ENCODE measurements at places on chromosomes 13 and 19.
A peak's percentile ranks its signal among the peaks of the same experiment; 100 is the strongest.

GRCh38 chr19:17333611-17334413, 843 bp downstream of the ANO8 start:
- peak; percentile 77 for DNase-seq

DNA sequence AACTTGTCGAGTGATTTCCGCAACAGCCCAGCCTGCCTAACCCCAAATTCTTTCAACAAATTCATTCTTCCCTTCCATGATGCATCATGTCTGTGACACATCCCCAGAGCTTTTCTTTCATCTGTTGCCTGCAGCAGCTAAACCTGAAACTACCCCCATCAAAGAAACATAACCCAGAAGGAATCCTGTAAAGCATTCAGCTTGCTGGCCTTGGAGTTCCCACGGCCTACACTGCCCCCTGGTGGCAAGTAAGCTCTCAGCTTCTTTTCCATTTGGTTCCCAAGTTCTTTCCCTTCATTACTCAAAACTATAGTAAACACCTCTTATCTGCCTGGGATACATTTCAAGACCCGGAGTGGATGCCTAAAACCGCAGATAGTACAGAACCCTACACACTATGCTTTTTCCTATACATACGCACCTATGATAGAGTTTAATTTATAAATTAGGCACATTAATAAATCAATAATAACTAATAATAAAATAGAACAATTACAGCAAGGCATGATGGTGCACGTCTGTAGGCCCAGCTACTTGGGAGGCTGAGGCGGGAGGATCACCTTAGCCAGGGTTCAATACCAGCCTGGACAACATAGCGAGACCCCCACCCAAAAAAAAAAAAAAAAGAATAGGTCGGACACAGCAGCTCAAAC, 7.4 kb downstream of the ETHE1 start:
- DNase-seq = no peak

DNA sequence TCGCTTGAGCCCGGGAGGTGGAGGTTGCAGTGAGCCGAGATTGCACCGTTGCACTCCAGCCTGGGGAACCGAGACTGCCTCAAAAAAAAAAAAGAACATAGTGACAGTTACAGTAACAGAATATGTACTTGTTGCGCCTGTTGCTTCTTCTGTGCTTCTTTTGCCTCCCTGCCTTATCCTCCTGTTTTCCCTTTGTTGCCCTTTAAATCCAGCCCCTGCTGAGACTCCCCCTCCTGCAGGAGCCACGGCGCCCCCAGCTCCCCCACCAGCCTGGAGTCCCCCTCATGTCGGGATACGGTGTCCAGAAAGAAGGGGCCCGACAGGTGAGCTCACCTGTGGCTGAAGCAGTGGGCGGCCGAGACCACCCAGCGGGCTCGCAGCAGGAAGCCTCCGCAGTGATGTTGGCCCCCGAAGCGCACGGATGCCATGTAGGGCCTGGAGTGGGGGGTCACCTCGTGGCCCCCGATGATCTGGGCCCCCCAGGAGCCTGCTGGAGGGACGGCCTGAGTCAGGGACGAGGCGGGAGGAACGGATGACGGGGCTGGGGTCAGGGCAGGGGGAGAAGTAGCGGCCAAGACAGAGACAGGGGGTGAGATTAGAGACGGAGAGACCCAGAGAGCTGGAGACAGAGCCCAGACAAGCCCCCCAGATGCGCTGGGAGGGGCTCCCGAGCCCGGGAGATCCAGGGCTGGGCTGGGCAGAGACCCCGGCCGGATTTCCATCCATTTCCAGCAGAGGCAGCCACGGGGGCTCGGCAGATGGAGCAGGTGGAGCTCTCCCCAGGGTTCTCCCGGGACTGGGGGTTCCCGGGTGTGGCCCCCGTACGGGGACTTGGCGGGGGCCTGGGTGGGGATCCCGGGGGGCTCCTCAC, 536 bp downstream of the PRSS57 start:
- no peak for DNase-seq

DNA sequence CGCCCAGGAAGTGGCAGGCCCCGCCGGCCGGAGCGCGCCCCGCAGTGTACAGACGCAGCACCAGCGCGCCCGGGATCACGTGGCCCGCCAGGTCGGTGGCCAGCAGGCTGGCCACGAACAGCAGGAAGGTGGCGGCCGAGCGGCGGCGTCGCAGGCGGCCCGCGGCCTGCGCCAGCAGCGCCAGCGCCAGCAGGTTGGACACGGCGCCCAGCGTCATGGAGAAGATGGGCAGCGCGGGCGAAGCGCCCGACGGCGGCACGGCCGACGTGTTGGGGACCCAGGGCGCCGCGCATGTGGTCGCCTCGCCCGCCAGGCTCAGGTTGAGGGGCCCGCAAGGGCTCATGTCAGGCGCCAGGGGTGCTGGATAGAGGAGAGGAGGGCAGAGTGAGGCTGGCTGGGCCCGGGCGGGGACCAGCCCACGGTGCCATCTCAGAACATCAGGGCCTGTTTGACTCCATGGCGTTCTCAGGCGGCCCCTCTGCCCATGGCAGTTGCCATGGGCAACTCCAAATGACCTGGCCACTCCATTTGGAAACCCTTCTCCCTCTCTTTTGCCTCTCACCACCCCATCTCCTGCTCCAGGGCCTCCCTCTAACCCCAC, 1.1 kb downstream of the PTGER1 start:
- DNase-seq = no peak

DNA sequence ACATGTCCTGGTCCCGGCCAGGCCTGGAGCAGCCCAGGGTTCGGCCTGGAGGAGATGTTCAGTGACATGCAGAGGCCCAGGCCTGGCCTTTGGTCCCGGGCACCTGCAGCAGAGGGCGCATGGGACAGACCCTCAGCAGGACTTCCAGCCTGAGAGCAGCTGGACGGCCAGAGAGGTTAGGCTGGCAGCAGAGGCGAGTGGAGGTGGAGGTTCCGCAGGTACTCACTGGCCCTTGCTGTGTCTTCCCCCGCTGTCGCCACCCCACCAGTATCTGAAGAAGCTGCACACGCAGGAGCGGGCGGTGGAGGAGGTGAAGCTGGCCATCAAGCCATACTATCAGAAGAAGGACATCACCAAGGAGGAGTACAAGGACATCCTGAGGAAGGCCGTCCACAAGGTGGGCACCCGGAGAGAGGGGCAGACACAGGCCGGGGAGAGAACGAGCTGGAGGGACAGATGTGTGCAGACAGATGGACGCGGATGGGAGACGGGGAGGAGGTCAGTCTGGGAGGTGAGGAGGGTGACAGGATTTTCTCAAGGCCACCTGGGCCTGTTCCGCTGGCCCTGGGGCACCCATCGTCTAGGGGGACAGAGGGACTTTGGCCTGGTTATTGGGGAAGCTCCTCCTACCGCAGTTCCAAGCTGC, 8.0 kb downstream of the IRF3 start:
- no peak for DNase-seq

DNA sequence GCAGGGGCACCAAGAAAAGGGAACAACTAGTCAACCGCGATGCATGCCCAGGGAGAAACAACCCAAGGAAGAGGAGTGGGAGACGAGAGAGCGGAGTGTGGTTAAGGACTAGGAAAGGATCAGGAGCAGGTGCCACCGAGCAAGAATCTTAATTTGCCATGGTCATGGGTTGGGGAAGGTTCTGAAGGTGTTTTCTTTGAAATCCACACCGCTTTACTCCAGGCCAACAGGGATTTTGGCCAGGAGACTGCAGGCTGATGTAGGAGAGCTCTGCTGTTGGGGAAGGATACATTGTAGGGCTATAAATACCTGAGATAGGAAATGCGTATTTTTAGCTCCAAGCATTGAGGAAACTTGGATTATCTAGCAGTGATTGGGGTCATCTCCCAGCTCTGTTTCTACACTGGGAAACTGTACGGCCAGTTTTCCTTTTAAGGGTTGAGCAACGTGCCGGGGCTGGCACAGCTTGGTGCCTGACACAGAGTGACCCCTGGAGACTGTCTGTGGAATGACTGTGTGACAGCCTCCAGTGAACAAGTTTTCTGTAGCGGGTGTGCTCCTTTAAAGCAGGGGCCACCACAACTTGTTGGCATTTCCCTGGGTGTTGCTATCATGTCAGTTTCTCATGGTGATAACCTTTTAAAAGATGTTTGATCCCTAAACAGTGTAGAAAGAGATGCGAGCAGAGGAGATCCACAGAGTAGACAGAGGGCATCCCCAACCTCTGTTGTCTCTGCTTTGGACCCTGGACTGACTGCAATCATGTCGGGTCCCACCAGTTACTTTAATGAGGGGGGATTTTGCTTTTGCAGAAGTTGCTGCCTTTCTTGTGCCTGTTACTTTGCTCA, 34.3 kb downstream of the ZNF536 start:
- no peak for DNase-seq

DNA sequence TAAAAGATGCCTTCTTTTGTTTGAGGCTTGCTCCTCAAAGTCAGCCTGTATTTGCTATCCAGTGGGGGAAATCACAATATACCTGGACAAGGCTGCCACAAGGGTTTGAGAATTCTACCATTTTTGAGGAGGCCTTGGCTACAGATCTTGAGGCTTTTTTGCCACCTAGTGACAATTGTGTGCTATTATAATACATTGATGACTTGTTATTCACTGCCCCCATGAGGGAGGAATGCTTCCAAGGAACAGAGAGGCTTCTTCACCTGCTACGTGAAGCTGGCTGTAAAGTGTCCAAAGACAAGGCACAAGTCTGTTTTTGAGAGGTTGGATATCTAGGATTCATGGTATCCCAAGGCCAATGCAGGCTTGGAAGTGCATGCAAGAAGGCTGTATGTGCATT, 72.5 kb downstream of the ZNF708 start:
- no peak for DNase-seq

DNA sequence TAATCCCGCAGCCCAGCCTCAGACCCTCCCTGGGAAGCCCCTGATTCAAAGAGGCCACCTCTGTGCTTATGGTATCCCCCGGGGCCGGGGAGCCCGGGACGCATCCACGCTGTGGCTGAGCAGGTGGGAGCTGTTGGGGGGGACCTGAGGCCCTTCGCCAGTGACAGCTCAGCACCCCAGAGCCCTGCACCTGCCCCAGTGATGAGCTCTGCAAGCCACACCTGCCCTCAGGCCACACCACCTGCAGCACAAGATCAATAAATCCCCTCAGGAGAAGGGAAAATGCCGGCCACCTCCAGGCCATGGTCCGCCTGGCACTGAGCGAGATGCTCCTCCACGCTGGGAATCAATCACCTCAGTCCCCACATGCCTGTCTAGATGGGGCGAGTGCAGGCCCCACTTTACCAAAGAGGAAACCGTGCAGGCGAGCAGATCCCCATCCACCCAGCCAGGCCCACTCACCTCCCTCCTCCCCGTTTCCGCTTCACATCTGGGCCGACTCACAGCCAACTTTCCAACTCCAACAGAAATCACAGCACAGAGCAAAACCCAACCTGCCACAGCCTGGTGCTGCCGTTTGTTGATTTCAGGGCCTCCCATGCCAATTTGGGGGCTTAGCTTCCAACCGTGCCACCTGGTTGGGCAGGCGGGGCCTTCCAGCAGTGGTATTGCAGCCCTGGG, 12.8 kb downstream of the MOB3A start:
- peak; percentile 49 for DNase-seq

- DNase-seq = no peak
Measured at GRCh38 chr13:79387853-79388252, 18.2 kb downstream of the RBM26 start.

DNA sequence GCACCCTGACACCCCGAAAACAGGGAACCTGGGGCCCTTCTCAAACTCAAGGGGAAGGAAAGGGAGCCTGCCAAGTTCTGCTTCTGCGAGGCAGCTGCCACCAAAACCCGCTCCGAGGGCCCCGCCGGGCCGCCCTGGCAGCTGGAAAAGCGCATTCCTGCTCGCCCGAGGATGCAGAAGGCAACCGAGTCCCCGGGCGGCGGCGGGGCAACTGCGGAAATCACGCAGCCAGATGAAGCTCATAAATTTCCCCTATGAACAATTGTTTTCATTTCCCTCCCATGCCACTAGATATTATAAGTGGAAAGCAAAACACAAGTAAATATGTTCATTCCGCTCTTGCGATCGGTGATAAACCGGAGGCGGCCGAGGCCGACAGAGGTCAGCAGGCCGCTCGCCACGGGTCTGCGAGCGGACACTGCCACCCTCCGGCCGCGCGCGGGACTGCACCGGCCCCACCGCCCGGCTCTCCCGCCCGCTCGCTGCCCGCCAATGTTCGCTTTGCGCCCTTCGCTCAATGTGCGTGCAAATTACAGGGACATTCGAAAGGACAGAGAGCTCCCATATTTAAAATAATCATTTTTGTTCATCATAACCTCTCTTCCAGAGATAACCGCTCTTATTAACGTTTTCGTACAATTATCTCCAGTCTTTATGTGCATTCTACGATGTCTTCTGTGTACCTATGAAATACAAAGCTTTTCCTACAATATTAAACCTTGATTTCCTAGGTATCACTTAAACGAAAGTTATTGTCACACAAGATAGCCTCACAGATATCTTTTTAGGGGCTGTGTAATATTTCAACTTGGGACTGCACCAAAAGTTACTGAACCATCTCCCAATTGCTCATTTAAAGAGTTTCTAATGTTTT, 120.8 kb upstream of the ZNF507 start:
- peak; percentile 38 for DNase-seq

- DNase-seq = peak; percentile 42
Measured at GRCh38 chr19:49614096-49614833, 23.3 kb downstream of the PRR12 start.

- no peak for DNase-seq
Measured at GRCh38 chr13:109381546-109382180, 404.7 kb downstream of the IRS2 start.

DNA sequence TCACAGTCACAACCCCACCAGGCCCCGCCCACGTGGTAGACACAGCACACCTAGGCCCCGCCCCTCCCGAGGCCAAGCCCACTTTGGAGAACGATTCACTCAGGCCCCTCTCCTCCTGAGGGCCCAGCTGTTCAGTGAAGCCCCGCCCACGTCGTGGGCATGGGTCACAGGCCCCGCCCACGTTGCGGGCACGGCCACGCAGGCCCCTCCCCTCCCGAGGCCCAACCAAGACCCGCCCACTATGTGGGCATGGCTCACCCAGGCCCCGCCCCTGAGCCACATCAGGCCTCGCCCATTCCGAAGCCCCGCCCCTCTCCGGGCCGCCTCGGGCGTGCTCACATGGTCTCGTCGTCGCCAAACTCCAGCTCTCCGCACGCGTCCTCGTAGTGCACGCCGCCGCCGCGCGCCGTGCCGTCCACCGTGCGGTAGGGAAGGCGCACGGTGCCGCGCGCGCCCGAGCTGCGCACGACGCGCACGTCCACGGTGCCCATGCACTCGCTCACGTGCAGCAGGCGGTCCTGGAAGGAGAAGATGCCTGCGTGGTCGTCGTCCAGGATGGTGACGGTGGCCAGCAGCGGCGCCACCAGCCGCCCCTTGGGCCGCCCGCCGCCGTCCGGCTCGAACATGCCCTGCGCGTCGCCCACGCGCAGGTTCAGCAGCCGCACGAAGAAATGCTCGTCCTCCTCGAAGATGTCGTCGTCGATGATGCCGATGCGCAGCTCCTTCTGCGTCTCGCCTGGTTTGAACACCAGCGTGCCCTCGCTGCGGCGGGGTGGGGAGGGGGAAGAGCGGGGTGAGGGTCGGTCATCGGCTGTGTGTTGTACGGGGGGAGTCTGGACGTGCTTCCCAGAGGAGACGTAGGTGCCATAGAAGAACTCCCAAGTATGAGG, 24.0 kb downstream of the SLC8A2 start:
- peak; percentile 50 for DNase-seq

Data from stimulated activated CD8-positive, alpha-beta memory T cell treated with anti-CD3 and anti-CD28 coated beads, Interleukin-15, amount 100 ng/mL, for 48 hours (primary cell).